ENCODE measurements at places on chromosomes 2 and 18. TPM values are rescaled to one million over a fixed set of nuclear protein-coding genes. Genes with fewer than 3 reads are reported as not detected.

Gene RAB12
- total RNA-seq = 4.8 TPM

Gene TBR1
- under 0.01 TPM for total RNA-seq

Gene UGT1A8
- under 0.01 TPM for total RNA-seq

Gene LIMS4
- total RNA-seq = 0.54 TPM

Gene LINC00305
- not detected for total RNA-seq

DNA sequence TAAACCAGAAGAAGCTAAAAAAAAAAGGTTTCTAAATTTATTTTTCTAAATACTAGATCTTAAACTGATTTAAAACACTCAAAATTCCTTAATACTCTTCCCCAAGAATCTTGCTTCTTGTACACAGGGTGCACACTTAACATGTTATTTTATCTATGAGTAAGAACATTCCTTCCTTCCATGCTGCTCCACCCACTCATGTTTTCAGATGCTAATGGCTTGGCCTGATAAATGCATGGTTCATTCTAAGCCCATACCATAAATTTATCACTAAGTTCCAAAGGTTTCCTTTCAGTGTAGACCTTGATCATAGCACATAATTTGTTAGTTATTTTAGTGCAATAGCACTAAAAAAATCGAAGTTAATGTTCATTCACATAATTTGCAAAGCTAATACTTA is 8.1 kb downstream of the FBXO48 start:
- DNase-seq = no peak

GRCh38 chr2:233338812-233339368 is 15.4 kb upstream of the DGKD start:
- DNase-seq = no peak

DNA sequence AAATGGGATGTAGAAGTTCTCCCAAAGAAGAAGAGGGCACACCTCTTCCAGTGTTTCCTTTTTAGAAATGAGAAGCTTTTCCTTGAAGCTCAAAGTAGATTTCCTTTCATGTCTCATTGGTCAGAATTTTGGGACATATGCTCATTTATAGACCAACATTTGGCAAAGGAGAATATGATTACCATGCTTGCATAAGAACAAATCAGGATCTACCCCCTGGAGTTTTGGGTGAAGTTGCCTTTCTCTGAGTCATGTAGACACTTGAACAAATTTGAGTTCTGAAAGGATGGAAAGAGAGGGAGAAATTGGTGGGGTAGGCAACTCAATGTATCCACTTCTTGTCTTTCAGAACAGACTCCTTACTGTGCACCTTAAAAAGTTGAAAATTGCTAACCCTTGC is 409.0 kb downstream of the SLC4A3 start:
- DNase-seq = no peak

DNA sequence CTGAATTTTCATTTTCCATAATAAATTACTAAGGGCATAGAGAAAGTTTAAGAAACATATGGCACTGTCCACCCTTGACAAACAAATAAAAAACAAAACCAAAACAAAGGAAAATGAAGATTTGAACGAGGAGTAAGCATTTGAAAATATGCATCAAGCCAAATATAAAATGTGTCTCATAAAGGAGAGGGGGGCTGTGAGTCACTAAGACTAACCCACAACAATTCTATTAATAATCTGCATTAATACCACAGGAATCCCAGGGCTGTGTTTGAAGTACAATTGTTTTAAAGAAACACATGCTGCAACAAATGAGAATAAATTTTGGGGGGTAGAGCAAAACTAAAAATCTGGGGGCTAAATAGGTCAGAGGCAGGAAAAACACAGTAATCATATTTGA is 53.8 kb upstream of the STK17B start:
- DNase-seq = no peak

DNA sequence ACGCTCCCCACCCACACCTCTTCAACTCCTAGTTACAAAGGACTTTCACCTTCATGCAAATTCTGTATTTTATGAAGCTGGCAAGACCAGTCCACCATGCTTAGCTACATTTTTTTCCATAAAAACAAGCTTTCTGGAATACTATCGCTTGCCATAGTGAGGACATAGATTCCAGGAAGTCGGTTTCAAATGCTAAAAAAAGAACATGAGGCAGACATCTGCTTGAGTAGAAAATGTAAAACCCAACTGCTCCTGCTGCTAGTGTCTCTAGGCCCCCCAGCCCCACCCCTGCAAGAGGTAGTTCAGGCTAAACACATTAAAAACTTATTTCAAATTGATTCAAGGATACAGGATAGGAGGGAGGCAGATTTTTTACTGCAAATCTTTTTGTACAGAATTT is 148.9 kb downstream of the SMAD2 start:
- no peak for DNase-seq

DNA sequence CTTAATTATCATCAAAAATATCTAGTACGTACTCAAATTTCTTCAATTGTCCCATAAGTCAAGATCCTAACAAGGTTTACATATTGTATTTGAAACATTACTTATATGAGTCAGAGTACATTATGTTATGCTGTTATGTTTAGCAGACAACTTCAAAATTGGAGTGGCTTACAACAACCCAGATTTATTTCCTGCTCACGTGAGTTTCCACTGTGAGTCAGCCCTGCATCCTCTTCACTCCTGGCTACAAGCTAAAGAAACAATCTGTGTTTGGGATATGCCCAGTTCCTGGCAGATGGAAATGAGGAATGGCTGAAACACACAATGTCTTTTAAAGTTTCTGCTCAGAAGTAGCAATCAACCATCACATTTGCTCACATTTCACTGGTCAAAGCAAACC is 31.5 kb upstream of the TANC1 start:
- DNase-seq = no peak

DNA sequence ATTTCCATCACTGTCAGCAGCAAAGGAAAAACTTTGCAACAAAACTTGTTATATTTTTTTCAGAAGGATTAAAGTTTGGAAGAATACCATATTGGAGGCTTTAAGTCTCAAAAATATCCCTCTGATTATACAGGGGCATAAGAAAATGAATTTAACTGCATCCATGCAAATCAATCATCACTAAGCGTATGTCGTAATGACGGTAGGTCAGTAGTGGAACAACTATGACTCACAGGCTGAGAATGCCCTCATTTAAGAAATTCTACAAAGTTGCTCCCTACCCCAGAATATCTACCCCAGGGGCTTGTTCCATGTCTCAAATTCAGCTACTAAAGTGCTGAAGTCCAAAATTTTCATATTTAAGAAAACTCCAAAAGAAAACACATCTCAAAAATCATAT is 12.5 kb upstream of the NAB1 start:
- no peak for DNase-seq

DNA sequence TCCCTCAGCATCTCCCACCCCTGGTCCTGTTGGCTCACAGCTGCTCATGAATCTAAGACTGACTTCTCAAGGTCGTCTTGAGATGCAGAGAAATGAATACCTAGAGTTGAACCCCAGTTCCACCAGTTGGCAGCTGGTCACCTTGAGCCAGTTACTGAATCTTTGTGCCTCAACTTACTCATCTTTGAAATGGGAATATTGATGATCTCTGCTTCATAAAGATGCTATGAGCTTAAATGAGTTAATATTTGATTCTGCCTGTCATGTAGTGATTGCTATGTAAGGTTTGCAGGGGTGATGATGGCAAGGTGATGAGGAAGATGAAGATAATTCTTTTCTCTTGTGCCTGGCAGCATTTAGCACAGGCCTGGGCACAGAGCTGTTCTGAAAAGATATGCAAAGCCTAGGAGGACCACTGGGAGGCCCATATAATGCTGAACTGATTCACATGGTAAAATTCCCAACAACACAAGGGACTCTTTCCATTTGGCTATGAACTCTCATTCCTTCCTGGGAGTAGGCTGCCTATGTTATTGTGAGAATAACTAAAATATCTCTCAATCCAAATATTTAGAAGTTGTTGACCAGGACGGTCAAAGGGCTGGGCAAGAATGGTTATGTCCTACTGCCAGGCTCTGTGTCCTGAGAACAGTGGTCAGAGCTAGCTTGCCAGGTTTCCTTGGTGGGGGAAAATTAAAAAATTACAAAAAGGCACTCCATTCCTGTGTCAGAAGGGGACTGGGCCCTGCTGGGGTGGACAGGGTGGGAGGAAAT is 70.9 kb downstream of the APOB start:
- no peak for DNase-seq

DNA sequence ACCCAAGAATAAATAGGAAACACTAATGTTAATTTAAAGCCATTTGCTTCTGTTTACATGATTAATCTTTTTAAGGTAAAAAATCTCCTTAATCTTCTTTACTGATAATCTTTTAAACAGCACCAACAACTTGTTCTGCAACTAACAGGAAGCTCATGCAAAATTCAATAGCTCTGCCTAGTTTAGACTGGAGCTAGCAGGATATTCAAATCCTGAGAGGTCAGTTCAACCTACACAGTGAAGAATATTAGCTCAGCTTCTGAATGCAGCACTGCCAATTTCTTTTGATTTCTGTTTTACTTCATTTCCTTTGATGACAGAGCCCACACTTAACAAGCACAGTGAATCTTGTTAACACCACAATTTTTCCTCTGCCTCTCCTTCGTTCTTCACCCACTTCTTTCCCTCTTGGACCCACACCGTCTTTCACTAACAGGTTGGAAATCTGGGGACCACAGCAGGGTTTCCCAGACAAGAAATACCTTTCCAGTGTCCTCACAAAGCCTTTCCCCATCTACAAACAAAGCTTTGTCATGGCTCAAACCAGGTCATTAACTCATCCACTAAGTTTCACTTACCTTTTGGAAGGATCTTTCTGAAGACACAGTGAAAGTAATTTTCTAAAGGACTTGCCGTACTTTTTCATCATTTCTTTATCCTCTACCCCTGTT is 109.8 kb downstream of the STK39 start:
- no peak for DNase-seq

DNA sequence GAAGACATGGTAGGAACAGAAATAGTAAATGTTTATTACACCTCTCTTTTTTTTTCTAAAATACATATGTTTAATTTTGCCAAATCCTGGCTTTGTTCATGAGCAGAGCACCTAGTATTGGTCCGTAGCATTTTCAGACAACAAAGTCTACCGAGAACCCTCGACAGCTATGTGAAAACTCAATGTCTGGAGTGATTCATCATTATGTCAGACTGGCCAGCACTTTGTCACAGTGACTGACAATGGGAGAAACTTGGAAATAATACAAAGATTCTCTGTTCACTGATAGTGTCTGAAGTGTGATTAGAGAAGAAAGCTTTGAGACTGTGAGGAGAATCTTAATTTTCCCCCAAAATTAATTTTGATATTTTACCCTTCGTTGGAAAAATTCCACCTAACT is 143.0 kb downstream of the HNMT start:
- no peak for DNase-seq
